ENCODE measurements at places on chromosomes 5 and 9. TPM values are rescaled to one million over a fixed set of nuclear protein-coding genes. Genes with fewer than 3 reads are reported as not detected.

LCN6 gene
- 10.7 TPM for polyA plus RNA-seq

HTR4 gene
- polyA plus RNA-seq = not detected

TAL2 gene
- 0.61 TPM for polyA plus RNA-seq

SCGB3A2 gene
- polyA plus RNA-seq = 0.17 TPM

DNA sequence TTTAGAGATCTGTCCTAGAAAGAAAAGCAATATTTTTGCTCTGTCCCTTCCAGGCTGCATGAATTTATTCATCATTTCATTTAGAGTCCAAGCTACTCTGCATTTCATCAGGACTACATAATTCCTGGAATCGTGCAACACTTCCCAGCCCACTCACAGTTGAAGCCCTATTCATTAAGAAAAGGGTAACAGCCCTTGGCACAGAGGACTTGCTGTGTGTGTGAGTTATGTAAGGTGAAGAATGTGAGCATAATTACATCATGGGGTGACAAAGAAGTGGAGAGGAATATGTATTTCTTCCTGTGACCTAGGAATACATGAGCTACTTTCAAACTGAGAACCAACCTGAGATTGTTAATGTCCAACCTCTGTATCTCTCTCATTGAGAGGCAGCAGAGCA lies 317.4 kb downstream of the ARHGEF28 start:
- no peaks in the 10 kb centered on the region for H3K4me1 ChIP-seq
- no peaks in the 10 kb centered on the region for H3K36me3 ChIP-seq
- no peak overlapping the region for H3K27ac ChIP-seq

GRCh38 chr9:125559194-125559593 lies 147.8 kb downstream of the MAPKAP1 start:
- peaks cover 5% of the 10 kb centered on the region for H3K36me3 ChIP-seq
- DNase-seq = no peak
- H3K4me3 ChIP-seq = no peak overlapping the region
- no peak overlapping the region for H3K27ac ChIP-seq
- H3K4me1 ChIP-seq = peaks cover 12% of the 10 kb centered on the region

- no peak overlapping the region for H3K27ac ChIP-seq
- DNase-seq = peak; percentile 9
- no peaks in the 10 kb centered on the region for H3K4me1 ChIP-seq
- H3K27me3 ChIP-seq = peaks cover 19% of the 10 kb centered on the region
- H3K4me3 ChIP-seq = no peak overlapping the region
These were observed 16.0 kb upstream of the SLC9A3 start for GRCh38 chr5:540071-540905.

GRCh38 chr5:75441560-75441959 lies 69.9 kb downstream of the CERT1 start:
- DNase-seq = no peak
- no peak overlapping the region for H3K27ac ChIP-seq
- no peak overlapping the region for H3K4me3 ChIP-seq
- no peaks in the 10 kb centered on the region for H3K36me3 ChIP-seq

DNA sequence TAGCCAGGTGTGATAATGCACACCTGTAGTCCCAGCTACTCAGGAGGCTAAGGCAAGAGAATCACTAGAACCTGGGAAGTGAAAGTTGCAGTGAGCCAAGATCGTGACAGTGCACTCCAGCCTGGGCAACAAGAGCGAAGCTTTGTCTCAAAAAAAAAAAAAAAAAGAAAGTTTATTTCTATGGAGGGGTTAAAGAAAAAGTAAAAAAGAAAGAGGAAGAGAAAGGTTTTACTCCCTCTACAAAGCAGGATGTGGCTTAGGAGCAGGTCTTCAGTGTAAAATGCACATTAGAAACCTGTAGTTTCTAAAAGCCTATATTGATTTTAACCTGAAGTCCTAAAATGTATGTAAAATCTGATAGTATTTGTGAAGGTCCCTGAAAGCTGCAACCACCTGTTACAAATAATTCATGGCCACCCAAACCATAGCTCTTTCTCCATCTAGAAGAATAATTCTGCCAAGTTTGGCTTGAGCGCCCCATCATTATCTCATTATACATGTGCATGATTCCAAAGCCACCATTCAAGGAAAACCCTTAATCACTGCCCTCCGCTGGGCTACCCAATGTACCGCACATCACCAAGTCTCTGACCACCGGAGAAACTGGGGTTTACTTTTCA lies 3.4 kb downstream of the FNBP1 start:
- no peak overlapping the region for H3K27ac ChIP-seq
- DNase-seq = no peak
- H3K4me1 ChIP-seq = peaks cover 18% of the 10 kb centered on the region
- no peaks in the 10 kb centered on the region for H3K36me3 ChIP-seq
- no peaks in the 10 kb centered on the region for H3K27me3 ChIP-seq

- no peaks in the 10 kb centered on the region for H3K36me3 ChIP-seq
- H3K4me1 ChIP-seq = no peaks in the 10 kb centered on the region
- H3K27ac ChIP-seq = no peak overlapping the region
- no peak for DNase-seq
- H3K4me3 ChIP-seq = no peak overlapping the region
- no peaks in the 10 kb centered on the region for H3K27me3 ChIP-seq
These were observed 67.4 kb upstream of the DMRTA1 start for GRCh38 chr9:22379272-22379671.

DNA sequence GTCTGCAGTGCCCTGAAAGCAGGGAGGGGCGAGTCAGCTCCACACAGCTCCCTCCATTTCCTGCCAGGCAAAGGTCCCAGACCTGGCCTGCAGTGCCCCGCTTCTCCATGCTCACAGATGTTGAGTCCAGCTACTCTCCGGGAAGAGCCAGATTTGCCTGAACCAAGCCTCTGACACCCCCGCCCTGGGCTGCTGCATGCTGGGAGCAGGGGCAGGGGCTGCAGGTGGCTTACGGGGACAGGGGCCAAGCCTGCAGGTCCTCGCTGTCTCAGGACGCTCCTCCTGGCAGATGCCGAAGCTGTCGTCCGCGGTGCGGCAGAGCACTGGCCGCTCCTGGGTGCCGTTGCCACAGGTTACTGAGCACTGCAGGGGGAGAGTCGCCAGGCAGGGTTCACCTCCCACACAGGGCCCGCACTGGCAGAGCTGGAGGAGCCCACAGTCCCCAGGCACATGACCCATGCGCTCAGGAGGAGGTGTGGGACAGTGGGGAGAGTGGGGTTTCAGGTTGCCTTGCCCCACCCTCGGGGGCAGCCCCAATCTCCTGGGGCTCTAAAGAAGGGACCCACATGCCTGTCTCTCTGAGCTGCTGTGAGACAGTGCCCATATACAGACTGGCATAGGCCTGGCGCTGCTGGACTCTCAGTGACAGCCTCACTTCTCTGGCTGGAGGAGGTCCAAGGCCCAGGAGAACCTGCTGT lies 62.4 kb downstream of the ZNF354C start:
- H3K4me1 ChIP-seq = no peaks in the 10 kb centered on the region
- H3K36me3 ChIP-seq = no peaks in the 10 kb centered on the region
- no peak overlapping the region for H3K27ac ChIP-seq
- H3K4me3 ChIP-seq = no peak overlapping the region

DNA sequence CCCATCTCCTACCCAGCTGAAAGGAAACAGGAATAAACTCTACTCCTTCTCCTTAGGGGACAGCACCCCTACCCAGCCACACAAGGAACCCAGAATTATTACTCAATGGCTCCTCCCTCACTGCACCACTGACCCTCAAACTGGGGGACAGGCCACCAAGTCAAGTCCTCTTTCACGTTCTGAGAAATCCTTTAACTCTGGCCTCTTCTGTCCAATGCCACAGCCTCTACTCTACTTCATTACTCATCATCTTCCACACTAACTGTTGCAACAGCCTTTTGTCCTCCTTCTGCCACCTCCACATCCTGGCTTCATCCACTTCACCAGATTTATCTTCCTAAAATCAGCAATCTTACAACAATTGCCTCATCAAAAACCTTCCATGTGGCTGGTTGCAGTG lies 6.8 kb downstream of the TTC39B start:
- no peak overlapping the region for H3K27ac ChIP-seq
- H3K27me3 ChIP-seq = no peaks in the 10 kb centered on the region
- DNase-seq = no peak
- H3K4me3 ChIP-seq = no peak overlapping the region

GRCh38 chr9:128115187-128116103 lies 12.1 kb downstream of the PTGES2 start:
- no peaks in the 10 kb centered on the region for H3K27me3 ChIP-seq
- DNase-seq = peak; percentile 12
- H3K4me1 ChIP-seq = peaks cover 18% of the 10 kb centered on the region
- no peak overlapping the region for H3K27ac ChIP-seq
- H3K4me3 ChIP-seq = no peak overlapping the region
- H3K36me3 ChIP-seq = no peaks in the 10 kb centered on the region

DNA sequence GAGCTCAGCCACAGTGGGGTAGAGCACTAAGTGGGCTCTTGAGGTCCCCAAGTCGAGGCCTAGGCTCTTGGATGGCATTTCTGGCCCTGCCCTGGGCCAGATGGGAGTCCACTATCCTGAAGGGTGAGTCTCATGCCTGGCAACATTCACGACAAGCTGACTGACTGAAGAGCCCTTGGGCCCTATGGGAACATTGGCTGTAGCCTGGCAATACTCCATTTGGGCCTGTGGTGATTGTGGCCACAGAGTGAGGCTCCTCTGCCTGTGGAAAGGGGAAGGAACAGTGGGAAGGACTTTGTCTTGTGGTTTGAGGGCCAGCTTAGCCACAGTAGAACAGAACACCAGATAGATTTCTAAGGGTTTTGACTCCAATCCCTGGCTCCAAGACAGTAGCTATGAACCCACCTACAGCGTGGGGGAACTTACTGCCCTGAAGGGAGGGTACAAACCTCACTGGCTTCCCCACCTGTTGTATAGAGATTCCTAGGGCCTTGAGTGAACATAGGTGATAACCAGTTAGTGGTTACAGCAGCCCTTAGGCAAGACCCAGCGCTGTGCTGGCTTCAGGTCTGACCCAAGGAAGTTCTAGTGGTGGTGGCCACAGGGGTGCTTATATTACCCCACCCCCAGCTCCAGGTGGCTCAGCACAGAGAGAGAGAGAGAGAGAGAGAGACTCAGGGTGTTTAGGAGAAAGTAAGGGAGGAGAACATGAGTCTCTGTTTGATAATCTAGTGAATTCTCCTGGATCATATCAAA lies 72.4 kb downstream of the KIAA0825 start:
- H3K27ac ChIP-seq = no peak overlapping the region
- H3K36me3 ChIP-seq = no peaks in the 10 kb centered on the region
- H3K4me1 ChIP-seq = peaks cover 3% of the 10 kb centered on the region
- DNase-seq = no peak
- no peak overlapping the region for H3K4me3 ChIP-seq
- H3K27me3 ChIP-seq = no peaks in the 10 kb centered on the region

- no peaks in the 10 kb centered on the region for H3K4me1 ChIP-seq
- H3K27me3 ChIP-seq = peaks cover 21% of the 10 kb centered on the region
- H3K36me3 ChIP-seq = peaks cover 43% of the 10 kb centered on the region
- H3K4me3 ChIP-seq = no peak overlapping the region
- peak; percentile 71 for DNase-seq
These were observed 20.7 kb downstream of the GOLGA2 start for GRCh38 chr9:128254855-128255759.

GRCh38 chr9:27355166-27355565 lies 58.2 kb upstream of the EQTN start:
- H3K4me3 ChIP-seq = no peak overlapping the region
- no peak overlapping the region for H3K27ac ChIP-seq
- peaks cover 5% of the 10 kb centered on the region for H3K36me3 ChIP-seq
- DNase-seq = no peak

GRCh38 chr5:178849316-178849715 lies 10.4 kb upstream of the ZNF354B start:
- no peak overlapping the region for H3K27ac ChIP-seq
- H3K36me3 ChIP-seq = no peaks in the 10 kb centered on the region
- DNase-seq = no peak
- H3K27me3 ChIP-seq = no peaks in the 10 kb centered on the region
- no peaks in the 10 kb centered on the region for H3K4me1 ChIP-seq

GRCh38 chr5:94849821-94850736 lies 231.6 kb downstream of the SLF1 start:
- H3K27me3 ChIP-seq = no peaks in the 10 kb centered on the region
- no peak for DNase-seq
- H3K4me1 ChIP-seq = no peaks in the 10 kb centered on the region
- no peak overlapping the region for H3K4me3 ChIP-seq

- no peaks in the 10 kb centered on the region for H3K4me1 ChIP-seq
- H3K27me3 ChIP-seq = no peaks in the 10 kb centered on the region
- no peak overlapping the region for H3K27ac ChIP-seq
- peaks cover 4% of the 10 kb centered on the region for H3K36me3 ChIP-seq
- no peak overlapping the region for H3K4me3 ChIP-seq
- no peak for DNase-seq
These were observed 87.0 kb downstream of the SLF1 start for GRCh38 chr5:94705427-94705826.

- no peaks in the 10 kb centered on the region for H3K4me1 ChIP-seq
- H3K36me3 ChIP-seq = no peaks in the 10 kb centered on the region
- H3K4me3 ChIP-seq = no peak overlapping the region
- H3K27me3 ChIP-seq = peaks cover 4% of the 10 kb centered on the region
- DNase-seq = no peak
These were observed 14.1 kb upstream of the TNFAIP8 start for GRCh38 chr5:119341452-119342349.

DNA sequence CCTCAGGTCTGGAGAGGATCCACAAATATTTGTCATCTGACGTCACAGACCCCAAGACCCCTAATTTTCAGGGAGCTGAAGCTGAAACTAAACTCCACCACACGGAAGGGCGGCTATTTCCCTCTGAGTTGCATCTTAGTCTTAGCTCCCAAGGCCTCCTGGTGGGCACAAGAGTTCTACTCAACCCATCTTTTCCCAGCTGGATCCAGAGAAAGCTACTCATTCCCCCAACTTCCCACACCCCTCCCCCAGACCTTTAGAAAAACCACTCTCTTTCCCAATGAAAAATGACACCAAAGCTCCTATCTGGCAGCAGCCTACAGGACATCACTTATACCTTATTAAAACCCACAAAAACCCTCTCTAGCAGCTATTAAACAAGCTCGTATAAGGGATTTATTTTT lies 67.1 kb upstream of the SLC1A1 start:
- no peak for DNase-seq
- H3K36me3 ChIP-seq = no peaks in the 10 kb centered on the region
- no peak overlapping the region for H3K27ac ChIP-seq
- H3K4me3 ChIP-seq = no peak overlapping the region
- no peaks in the 10 kb centered on the region for H3K27me3 ChIP-seq

DNA sequence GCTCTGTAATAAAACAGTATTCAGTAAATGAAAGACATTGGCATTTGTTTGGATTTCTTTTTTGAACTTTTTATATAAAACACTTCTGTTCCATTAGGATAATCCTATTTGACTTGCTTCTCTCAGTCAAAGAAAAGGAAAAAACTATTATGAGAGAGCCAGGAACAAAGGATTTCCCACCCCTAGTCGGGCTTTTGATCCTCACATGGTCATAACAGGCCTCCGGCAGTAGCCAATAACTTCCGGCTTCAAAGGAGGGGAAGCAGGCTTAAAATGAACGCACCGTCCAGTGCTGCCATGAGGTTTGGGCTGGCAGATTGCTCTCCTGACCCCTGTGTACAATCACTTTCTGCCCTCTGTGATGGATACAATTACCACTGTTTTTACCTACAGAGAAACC lies 209.3 kb downstream of the ZNF608 start:
- H3K36me3 ChIP-seq = no peaks in the 10 kb centered on the region
- no peaks in the 10 kb centered on the region for H3K4me1 ChIP-seq
- H3K4me3 ChIP-seq = no peak overlapping the region
- DNase-seq = no peak
- H3K27ac ChIP-seq = no peak overlapping the region

GRCh38 chr5:139675825-139676224 lies 27.7 kb downstream of the CXXC5 start:
- peak overlapping the region; percentile 98 for H3K27ac ChIP-seq
- H3K27me3 ChIP-seq = no peaks in the 10 kb centered on the region
- H3K4me3 ChIP-seq = no peak overlapping the region
- H3K36me3 ChIP-seq = peaks cover 11% of the 10 kb centered on the region
- no peak for DNase-seq
- H3K4me1 ChIP-seq = peaks cover 86% of the 10 kb centered on the region
